Stimulated activated CD4-positive, alpha-beta T cell treated with anti-CD3 and anti-CD28 coated beads, Interleukin-1b, Interleukin-23, amount 100 ng/mL, for 4 hours (primary cell): ENCODE measurements at places on chromosomes 5 and 9.

- DNase-seq: no peak
Observed at GRCh38 chr9:26939955-26940711, 6.9 kb downstream of the PLAA start.

- no peak for DNase-seq
Observed at GRCh38 chr5:29085142-29085541, 2046.8 kb upstream of the CDH9 start.

- no peak for DNase-seq
Observed at GRCh38 chr5:142771666-142772065, 1.5 kb downstream of the ARHGAP26 start.

GRCh38 chr5:98064118-98064685 lies 709.3 kb upstream of the RGMB start:
- DNase-seq: no peak

DNA sequence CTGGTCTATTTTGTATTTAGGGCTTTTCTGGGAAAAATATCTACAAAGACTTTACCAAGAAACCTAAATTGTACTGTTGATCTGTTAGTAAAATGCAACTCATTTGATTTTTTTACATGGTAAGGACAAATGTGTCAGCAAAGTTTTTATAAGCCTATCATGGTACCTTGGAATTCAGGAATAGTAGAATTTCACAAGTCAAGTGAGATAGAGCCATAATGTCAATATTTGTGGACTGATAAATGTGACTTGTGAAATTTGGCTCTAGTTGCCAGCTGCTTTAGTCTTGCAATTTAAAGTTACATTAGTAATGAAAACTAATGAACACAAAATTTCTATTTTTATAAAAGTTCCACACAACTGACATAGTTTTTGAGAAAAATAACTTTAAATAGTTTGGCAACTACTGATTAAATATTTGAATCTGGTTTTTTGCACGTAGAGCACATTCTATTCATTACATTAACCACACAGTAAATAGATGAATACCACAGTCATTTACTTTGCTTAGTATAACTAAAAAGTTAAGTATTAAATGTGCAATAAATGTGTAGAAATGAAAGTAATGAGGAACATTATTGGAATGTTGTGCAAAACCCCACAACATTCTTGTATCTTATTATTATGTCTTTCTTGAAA lies 41.2 kb upstream of the RIOK2 start:
- DNase-seq: no peak

- no peak for DNase-seq
Observed at GRCh38 chr9:89975630-89976029, 370.8 kb downstream of the GADD45G start.

DNA sequence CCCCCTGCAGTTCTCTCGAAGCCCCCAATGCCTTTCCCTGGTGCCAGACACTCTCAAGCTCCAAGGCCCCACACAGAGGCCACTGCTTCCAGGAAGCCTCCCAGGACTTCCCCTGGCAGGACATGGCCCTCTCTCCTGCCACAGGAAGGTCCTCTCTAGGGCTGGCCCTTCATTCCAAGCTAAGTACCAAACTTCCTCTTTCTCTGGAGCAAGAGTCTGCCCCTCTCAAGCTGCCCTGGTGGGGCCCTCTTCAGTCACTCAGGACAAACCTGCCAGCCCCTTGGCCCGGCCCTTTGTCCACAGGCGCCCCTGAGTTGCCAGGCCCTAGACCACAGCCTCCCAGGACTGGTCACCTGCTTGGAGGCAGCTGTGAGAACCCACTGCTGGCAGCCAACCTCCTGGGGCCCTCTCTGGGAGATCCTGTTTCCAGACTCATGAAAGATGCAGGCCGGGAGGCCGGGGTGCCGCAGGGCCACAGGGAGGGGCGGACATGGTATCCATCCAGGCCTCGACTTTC lies 6.6 kb downstream of the NINJ1 start:
- DNase-seq: no peak

GRCh38 chr5:41983284-41983683 lies 58.2 kb downstream of the FBXO4 start:
- DNase-seq: no peak

GRCh38 chr5:126182971-126183695 lies 240.1 kb upstream of the GRAMD2B start:
- no peak for DNase-seq

DNA sequence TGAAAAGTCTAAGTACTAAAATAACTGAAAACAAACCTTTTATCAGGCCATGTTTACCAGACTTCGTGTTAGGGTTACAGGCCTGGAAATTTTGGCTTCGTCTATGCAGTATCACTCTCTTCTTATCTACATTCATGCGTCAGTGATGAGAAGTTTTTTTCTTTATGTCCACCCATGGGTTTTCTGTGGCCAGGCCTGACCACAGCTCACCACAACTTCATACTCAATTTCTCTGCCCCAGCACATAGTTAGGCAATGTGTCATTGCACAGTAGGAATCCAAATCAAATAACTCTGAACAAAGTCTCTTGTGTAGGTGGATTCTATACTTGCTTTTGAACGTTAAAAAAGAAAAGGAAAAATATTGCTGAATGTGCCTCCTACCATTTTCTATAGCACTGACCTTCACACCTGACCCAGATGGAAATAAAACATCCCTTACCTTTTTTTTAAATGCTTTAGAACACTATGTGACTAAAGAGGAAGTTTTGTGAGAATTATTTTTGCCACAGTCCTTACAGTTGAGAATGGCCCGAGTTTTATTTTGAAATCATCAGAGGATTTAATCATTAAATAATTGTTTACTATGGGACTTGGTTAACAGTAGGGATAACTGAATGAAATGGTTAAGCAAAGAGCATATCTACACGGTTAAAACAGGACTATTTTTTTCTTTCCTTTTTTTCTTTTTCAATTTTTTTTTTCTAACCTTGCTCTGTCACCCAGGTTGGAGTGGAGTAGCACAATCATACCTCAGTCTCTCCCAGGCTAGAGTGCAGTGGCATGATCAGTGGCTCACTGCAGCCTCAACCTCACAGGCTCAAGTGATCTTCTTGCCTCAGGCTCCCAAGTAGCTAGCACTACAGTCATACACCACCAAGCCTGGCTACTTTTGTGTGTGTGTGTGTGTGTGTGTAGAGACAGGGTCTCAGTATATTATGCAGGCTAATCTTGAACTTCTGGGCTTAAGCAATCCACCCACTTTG lies 1247.0 kb upstream of the ACO1 start:
- no peak for DNase-seq

GRCh38 chr5:107672211-107673038 lies 1.7 kb upstream of the EFNA5 start:
- no peak for DNase-seq

- DNase-seq: no peak
Observed at GRCh38 chr9:18502546-18502945, 28.6 kb downstream of the ADAMTSL1 start.

DNA sequence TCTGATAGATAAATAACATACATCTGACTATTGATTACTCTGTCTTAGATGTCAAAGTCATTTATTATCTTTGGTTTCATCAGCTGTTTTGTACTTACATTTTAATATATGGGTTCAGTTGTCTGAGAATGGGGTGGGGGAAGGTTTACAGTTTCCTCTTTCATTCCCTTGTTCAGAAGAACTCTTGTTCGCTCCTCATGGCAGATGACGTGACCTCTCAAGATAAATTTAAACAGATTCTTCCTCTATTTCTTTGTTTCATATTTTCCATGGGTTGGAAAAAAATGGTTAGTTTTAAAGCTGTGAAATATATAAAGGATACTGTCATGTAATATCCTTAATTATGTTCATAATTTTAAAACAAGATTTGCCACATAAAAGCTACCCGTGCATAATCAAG lies 61.4 kb downstream of the TSSK1B start:
- no peak for DNase-seq

- DNase-seq: no peak
Observed at GRCh38 chr9:86275962-86276361, 6.4 kb downstream of the ISCA1 start.

- DNase-seq: no peak
Observed at GRCh38 chr9:15295761-15296405, 11.1 kb downstream of the TTC39B start.

DNA sequence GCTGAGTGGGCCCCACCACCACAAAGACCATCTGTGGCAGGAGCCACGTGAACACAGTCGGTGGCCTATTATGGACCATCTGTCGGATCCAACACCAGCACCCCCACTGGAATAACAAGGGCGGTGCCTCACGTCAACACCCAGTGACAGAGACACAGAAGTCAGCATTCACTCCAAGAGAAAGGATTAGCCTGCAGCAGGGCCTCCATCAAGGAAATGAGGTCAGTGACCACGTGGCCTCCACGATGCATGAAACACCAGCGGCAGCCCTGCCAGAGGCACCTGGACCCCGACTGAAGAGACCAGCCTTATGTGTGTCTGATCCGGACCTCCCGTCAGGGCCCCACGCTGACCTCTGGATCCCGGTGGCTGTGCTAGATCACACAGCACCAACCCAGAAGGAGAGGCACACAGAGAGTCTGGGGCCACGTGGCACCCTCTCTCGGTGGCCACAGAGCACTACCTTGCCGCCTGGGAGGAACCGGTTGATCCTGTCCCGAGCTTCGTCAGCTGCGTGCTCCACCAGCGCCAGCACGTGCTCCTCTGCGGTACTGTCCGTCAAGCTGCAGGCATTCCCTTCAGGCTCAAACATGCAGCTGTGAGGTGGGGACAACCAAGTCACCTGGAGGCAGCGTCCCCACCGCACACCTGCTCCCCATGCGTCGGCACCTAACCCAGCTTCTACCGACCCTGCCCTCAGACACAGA lies 9.0 kb downstream of the BRD9 start:
- DNase-seq: no peak

DNA sequence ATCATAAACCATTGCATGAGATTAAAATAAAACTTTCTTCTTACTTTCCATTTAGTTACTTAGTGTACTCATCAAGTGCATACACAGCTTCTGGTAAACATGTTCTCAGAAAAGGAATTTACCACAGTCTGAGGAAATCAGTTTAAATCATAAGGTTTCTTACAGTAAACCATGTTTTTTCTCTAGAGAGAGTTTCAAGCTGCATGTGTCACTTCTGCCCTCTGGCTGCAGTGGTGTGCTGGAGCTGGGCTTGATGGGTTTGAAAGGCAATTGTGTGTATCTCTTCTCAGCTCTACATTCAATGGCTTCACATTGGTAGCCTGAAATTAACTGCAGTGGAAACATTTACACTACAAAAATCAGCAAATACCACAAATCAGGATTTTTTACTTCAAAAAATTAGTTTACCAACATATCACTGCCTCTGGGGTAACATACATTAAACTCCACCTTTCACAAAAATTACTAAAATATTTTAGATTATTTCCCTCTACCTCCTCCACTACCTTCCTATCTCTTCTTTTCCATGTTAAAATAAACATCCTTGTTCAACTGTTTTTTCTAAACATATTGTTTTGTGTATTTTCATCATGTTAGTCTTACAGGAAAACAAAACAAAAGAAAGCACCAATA lies 414.3 kb downstream of the ANXA1 start:
- DNase-seq: no peak

- DNase-seq: no peak
Observed at GRCh38 chr5:93570294-93571113, 10.5 kb downstream of the NR2F1-AS1 start.

DNA sequence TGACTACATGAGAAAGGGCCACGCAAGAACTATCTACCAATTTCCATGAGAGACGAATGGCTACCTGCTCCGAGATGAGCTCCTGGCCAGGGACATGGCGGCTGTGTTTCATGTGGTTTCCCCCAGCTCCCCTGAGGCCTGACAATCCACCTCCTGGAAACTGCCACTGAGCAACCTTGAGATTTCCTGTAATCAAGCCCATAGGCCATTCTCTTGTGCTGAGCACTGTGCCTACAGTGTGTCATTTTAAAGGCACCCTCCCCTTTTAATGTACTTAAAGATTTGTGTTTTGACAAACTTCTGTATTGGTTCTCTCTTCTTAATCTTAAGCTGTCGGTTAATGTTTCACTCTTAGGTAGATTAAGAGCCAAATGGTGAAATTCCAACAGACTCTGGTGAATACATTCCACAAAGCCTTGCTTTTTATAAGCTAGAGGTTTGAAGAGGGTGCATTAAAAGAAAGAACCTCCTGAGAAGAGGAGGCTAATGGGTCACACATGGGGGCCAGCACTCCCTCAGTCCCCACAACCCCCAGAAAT lies 72.3 kb downstream of the SECISBP2 start:
- DNase-seq: no peak

GRCh38 chr9:35718721-35719511 lies 13.1 kb downstream of the TLN1 start:
- DNase-seq: no peak

DNA sequence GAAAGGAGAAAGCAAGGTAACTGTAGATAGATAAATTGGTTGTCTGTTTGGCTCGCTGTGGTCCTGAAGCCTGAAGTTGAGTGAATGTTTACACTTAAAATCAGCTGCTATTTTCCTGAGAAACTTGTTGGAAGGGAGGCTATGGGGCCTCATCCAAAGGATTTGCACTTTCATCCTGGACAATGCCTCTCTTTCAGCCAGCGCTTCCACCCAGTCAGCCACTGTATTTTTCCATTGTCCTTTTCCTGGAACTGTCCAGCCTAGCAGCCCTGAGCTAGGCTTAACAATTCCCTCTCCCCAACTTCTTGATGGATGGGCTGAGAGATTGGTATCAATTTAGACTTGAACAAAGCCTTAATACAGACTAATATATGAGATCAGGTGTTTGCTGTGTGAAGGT lies 429.2 kb downstream of the DMAC1 start:
- DNase-seq: no peak

DNA sequence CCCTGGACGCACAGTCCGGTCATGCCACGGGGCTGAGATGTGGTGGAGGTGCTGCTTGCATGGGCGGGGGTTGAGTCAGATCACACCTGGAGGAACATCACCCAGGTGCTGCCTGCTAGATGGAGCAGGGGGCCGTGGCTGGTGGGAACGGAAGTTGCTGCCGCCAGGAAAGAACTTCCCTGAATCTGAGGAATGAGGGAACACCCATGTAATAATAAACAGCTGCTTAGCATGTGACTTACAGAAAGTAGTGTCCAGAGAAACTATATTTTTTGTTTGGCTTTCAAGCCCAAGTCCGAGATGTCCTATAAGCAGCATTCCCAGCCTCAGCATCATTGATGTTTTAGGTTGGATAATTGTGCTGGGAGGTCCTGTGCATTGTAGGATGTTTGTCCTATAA lies 27.1 kb upstream of the FAM240B start:
- no peak for DNase-seq

DNA sequence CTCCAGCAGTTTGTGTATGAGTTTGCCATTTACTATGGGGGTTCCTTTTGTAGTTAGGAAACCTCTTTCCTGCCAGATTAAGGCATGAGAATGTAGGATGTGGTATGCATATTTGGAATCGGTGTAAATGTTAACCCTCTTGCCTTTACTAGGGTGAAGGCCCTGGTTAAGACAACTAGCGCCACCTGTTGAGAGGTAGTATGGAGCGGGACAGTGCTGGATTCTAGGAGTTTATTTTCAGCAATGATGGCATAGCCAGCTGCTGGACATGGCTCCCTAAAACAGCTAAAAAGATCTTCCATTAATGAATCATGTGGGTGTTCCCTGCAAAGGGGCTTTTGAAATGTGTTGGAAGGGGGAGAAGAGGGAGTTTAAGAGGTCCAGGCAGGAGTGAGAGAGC lies 30.7 kb upstream of the GPX3 start:
- DNase-seq: no peak
